ENCODE measurements at places on chromosomes 4 and X.

DNA sequence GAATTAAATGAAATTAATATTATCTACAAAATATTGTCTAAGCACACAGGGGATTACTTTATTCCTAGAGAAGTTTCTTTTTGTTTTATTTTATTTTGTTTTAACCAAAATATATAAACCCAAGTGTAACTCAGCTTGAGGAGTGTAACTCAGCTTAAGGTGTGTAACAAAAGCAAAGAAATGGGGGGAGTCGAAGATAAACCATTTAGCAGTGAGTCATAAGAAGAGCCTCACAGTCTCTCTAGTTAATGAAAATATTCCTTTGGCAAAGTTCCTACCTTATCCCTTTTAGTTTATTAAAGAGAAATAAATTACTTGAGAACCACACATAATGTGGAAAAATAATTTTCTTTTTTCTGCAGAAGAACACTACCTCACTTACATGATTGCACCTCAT lies 261.8 kb downstream of the KCTD8 start:
- no peak for DNase-seq

DNA sequence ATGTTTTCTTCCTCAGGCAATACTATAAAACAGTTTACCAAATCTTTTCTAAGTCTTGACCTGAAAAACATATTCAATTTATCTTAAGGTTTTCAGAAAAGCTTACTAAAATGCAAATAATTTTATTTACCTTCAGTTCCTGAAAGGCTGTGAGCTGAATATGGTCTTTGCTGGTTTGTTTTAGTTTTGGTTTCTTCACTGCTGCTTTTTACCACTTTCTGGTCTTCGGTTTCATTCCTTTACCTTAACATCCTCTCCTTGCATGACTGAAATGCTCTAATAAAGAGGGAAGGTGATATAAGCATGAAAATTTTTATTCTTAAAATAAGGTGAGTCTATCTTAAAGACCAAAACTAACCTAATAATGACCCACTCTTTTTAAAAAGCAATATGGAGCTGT lies 97.1 kb upstream of the NRK start:
- no peak for DNase-seq

- DNase-seq = no peak
These were observed 10.1 kb downstream of the DHX15 start for GRCh38 chr4:24574236-24574635.

DNA sequence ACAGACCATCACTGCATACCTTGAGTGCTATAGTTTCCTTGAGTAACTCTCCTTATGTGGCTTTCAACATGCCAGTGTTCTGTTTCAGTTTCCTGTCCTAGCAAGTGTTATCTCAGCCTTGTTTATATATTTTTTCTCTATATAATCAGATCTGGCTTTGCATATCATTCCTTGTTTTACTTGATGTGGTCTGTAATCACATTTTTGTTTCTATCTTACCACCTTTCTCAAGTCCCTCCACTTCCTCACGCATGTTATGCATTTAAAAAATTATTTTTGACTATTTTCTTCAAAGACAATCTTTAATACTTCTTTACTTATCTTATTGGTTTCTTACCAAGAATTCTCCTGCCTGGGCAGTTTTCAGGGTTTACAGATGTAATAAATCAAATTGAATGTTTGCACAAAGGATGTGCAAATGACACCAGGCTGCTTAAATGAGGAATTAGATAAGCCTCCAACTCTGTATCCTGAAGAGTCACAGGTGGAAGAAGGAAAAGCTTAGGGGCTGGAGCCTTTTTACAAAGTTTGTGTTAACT lies 351.2 kb downstream of the BMPR1B start:
- no peak for DNase-seq

DNA sequence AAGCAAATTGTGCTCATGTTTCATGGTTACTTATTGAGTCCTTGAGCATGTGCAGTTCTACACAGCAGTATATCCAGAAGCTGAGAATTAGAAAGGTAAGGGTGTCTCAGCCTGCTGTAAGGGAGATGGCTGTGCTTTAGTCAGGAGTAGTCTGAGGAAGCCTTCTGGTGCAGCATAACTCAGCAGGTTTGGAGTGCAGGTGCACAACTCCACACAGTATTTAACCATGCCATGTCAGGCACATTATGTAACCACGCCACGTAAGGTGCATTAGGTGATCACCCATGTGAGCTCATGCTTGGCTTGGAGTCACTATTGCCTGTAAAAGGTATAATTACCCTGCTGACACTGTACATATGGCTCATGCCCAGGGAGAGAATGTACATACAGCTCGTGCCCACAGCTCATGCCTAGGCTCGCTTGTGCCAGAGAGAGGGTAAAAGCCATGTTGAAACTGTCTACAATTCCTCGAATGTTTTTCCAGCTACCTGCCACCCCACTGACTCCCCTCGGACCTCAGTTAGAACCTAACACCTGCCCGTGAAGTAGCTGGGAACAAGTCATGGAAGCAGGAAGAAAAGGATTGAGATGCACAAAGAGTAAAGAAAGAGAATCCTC lies 37.8 kb downstream of the UCHL1 start:
- no peak for DNase-seq

GRCh38 chrX:129934952-129935351 lies 29.0 kb downstream of the UTP14A start:
- DNase-seq = no peak

- DNase-seq = peak; percentile 53
These were observed 37.1 kb upstream of the XPNPEP2 start for GRCh38 chrX:129701624-129702069.

DNA sequence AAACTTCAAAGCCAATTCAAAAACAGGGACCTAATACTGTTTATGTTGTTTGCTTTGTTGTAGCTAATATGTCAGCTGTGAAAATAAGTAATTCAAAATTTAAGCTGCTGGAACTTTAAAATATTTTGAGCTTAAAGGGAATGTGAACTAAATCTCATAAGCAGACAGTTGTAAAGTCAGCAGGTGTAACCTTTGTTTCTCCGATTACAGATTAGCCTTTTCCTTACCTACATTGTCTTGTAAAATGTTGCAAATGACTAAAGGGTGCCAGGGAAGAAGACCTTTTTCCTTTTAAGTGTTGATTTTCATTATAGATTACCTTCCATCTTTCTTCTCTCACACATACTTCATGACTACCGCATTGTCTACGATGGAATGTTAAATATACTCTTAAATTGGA lies 405.1 kb downstream of the KCNIP4 start:
- DNase-seq = no peak

- peak; percentile 28 for DNase-seq
These were observed 11.3 kb upstream of the PHKA2 start for GRCh38 chrX:18995221-18995620.

- peak; percentile 79 for DNase-seq
These were observed 54.5 kb upstream of the FBXW7 start for GRCh38 chr4:152590179-152591031.

GRCh38 chr4:2792711-2793585 lies at the start of gene SH3BP2:
TSS of gene SH3BP2 (plus strand) at chr4:2793085. CDS start at chr4:2820618, 27,533 bp downstream.
- DNase-seq = no peak

- no peak for DNase-seq
These were observed 15.9 kb downstream of the PPA2 start for GRCh38 chr4:105458001-105458400.

DNA sequence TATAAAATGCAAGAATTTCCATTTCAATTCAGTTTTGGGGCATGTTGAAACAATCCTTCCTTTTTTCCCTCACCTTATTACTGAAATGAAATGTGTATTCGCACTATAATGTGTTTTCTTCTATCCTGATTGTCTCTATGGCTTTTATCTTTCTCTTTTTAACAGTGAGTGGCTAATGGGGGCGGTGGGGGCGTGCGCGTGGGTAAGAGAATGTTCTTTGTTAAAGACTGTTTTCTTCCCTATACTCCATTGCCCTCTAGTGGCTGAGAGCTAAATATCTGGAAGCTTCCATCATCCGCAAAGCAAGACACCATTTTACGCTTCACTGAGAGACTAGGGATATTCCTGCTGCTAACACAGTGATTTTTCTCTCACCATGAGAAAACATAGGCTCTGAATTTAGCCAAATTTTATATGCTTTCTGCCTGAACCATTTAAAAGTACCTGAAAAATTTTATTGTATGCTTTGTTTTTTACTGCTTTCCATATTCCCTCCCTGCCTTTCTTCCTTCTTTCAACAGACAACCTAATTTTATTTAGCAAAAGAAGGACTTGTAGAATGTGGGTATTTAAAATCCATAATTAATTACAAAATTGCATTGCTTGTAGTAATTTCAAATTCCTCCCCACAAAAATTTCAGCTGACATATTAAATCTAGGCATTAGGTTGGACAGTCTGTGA lies 194.0 kb downstream of the GASK1B start:
- DNase-seq = peak; percentile 11

DNA sequence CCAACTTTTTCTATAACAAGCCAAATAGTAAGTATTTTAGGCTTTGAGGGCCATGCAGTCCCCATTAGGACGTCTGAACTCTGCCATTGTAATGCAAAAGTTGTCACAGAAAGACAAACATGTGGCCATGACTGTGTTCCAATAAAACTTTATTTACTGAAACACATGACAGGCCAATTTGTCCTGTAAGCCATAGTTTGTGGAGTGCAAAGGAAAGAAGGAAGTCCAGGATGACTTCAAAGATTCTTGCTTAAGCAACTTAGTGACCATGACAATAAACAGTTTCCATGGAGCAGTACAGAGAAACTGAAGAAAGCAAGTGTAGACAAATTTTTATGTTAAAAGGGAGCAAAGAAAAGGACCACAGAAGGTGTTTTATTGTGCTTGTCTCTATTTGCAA lies 35.0 kb upstream of the MYOZ2 start:
- no peak for DNase-seq

- DNase-seq = no peak
These were observed 36.6 kb downstream of the PCYT1B start for GRCh38 chrX:24610516-24610915.

DNA sequence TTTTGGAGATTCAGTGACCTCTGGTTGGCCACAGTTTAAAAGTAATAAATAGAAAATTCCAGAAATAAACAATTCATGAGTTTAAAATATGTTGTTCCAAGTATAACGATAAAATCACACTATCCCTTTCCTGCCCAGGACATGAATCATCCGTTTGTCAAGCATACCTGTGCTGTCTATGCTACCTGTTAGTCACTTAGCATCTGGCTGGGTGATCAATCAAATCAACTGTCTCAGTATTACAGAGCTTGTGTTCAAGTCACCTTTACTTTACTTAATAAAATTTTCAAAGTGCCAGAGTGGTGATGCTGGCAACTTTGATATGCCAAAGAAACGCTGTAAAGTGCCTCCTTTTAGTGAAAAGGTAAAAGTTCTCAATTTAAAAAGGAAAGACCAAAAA lies 979.5 kb upstream of the NDST4 start:
- no peak for DNase-seq

GRCh38 chrX:31590581-31591114 lies 518.8 kb upstream of the FTHL17 start:
- no peak for DNase-seq

DNA sequence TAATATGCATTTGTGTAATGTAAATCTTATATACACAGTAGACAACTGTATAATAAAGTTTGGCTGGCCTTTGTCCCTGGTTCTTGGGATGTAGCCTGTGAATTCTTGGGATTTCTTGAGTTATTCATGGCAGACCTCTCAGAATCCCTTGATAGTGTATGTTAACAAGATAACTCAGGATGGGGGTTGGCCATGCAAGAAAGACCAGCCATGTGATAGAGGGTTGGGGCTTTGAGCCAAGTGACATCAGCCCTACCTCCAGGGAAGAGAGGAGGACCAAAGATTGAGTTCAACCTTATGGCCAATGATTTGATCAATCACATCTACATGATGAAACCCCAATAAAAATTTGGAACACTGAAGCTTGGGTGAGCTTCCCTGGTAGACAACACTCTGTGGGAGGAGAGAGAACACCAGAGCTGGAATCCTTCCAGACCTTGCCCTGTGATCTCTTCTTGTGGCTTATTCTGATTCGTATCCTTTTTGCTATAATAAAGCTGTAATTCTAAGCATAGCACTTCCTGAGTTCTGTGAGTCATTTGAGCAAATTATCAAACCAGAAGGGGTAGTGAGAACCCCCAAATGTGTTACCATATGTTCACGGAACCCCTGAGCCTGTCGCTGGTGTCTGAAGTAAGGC lies 11.3 kb downstream of the SLC2A9 start:
- no peak for DNase-seq

- peak; percentile 95 for DNase-seq
These were observed 344.6 kb upstream of the CTSO start for GRCh38 chr4:156298230-156298629.

- no peak for DNase-seq
These were observed 6.9 kb downstream of the L1CAM start for GRCh38 chrX:153878969-153879653.

DNA sequence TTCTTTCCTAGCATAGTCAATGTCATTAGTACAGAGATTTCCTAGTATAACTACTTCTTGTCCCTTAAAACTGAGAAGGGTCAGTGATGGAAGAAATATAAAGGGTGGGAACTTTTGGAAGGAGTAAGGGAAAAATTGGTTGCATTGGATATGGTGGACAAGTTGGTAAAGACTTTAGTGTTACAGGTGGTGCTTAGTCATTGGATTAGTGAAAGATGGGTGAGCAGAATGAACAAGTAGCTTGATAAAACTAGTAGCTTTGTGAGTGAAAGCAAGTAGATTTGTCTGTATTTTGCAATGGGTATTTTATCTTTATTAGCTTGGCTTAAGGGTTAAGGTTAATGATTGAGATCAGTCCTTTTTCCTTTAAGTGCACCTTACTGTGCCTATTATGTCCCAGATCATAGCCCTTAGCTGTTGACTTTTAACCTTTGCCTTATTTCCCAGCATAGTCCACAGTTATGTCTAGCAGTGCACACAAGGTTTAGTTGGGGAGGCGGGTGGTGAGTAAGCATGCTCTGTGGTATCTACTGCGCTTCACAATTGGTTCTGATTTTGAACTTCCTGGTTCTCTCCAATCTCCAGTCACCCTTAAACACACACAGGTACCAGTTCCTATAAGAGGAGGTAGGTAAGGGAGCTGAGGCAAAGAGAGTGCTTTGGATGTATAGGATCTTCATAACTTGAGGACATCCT lies 9.5 kb downstream of the WDR44 start:
- DNase-seq = no peak

DNA sequence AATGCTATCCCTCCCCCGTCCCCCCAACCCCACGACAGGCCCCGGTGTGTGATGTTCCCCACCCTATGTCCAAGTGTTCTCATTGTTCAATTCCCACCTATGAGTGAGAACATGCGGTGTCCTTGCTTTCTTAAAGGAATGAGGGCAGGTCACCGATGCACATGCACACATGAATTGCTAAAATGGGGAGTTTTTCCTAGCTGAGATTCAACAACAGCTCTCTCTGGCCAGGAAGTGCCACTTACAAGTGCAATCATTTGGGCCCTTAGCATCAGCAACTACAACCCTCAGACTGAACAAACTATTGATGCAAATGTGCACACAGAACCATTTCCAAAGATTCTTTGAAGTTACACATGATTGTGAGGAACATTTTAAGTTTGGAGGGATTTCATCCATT lies 95.7 kb upstream of the IQCM start:
- no peak for DNase-seq

DNA sequence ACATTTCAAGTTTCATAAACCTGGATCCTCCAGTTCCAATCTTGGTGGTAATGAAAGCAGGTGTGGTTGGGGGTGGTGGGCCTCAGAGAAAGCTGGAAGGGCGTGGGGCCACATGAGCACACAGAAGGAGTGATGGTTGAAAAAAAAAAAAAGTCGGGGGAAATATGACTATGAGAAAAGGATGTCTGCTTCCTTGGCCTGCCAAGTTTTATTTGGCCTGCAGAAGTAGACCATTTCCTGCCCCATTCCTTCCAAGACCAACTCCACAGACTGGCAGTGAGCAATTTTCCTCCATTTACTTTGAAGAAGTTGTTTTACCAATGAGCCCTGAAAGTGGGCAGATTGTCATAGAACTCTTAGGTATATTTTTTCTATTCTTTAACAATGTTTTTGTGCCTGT lies 43.3 kb downstream of the LNX1 start:
- no peak for DNase-seq
